ENCODE measurements at places on chromosomes 6 and 20. TPM values are rescaled to one million over a fixed set of nuclear protein-coding genes. Genes with fewer than 3 reads are reported as not detected.

Gene STX11
- 18.6 TPM for total RNA-seq

Gene TFAP2A
- 123 TPM for total RNA-seq

Gene SLC17A3
- not detected for total RNA-seq

Gene GCM1
- total RNA-seq: not detected

Gene DEFB114
- not detected for total RNA-seq

Gene DEFB119
- total RNA-seq: not detected

Gene PPIL6
- 1.5 TPM for total RNA-seq

Gene FAM209B
- total RNA-seq: not detected

DNA sequence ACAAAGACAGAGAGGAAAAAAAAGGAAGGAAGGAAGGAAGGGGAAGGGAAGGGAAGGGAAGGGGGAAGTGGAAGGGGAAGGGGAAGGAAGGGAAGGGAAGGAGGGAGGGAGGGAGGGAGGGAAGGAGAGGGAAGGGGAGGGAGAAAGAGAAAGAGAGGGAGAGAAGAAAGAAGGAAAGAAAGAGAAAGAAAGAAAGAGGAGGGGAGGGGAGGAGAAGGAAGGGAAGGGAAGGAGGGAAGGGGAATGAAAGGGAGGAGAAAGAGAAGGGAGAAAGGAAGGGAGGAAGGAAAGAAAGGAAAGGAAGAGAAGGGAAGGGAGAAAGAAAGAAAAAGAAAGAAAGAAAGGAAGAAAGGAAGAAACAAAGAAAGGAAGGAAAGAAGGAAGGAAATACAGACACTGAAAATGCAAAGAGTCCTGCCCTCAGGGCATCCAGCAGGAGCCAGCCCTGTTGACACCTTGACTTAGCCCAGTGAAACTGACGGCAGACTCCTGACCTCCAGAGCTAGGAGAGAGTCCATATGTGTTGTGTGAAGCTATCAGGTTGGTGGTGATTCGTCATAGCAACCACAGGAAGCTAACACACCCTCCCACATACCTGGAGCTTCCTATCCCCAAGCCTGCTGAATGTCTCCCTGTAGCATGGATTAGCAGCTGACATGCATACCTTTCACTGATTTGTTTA, 58.7 kb upstream of the SULF2 start:
- no peak for DNase-seq

- no peak for DNase-seq
These were observed 29.2 kb downstream of the CDH22 start for GRCh38 chr20:46279103-46279502.

GRCh38 chr20:2771631-2772080, 28.8 kb downstream of the CPXM1 start:
- no peak for DNase-seq

GRCh38 chr20:55174172-55174571, 698.8 kb downstream of the DOK5 start:
- DNase-seq: no peak

- DNase-seq: no peak
These were observed 654.3 kb downstream of the PHF3 start for GRCh38 chr6:64289931-64290330.

GRCh38 chr6:150876598-150876997, 11.1 kb downstream of the MTHFD1L start:
- peak; percentile 39 for DNase-seq

- DNase-seq: no peak
These were observed 14.4 kb downstream of the JARID2 start for GRCh38 chr6:15260099-15260821.

GRCh38 chr6:102216232-102216631, 822.7 kb downstream of the GRIK2 start:
- no peak for DNase-seq

DNA sequence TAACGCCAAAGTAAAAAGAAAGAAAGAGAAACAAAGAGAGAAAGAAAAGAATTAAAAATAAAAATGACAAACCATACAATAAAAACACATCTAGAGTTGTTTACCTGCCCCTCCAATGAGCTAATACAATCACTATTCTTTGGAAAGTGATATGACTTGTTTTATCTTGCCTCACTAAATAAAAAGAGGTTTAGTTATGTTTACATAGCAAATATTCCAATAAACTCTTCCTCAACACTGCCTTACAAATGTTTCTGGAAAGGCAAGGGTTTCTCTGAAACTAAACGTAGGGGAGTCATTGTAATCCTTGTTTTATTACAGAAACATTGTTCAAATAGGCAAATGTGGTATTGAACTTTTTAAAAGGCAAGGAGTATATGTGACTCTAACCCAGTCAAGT, 396.2 kb downstream of the EPM2A start:
- DNase-seq: no peak

DNA sequence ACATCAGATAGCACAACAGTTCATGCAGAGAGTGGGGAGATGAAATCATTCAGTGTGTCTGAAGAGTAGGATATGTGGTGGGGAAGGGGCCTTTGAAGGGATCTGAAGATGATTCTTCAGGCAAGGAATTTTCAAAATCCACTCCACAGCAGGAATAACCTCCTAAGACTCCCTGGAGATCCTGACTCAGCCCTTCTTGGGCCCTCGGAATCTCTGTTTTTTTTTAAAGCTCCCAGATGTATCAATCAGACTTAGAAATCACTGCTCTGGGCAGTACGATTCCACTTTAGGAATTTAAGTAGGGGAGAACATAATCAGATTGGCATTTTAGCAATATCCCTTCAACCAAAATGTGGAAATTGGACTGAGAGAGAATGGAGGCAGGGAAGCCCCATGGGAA, 55.5 kb downstream of the RIOK1 start:
- no peak for DNase-seq

DNA sequence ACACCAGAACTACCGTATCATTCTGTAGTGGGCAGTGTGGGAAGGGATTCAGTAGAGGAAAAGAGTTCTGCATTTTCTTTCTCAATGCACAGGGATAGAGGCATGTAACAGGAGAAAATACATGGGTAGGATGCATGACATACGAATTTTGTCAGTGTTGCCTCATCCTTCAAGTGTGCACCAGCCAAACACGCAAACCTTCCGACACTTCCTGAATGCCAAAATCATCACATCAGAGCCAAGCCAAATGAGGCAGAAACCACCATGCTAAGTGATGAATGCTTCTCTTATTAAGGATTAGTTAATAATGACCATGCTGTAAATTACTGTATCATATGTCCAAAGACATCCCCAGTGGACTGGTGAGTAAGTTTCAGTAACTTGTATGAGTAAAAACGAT, 27.3 kb downstream of the RAMACL start:
- no peak for DNase-seq

DNA sequence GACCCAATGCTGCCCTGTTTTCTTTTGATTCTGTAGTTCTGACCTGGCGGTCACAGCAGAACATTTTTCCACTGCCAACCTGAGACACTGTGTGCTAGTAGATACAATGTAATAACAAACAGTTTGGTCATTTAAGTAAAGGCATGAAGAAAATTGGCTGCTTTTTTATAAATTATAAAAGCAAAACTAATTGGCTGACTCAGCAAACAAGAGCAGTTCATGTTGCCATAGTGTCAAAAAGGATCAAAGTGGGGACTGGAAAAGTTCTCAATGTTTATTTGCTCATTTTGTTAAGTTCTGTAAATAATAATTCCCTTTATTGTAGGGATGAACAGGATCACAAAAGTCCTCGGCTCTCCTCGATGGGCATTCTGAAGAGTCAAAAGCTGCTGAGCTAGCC, 599.5 kb downstream of the PKHD1 start:
- DNase-seq: no peak

DNA sequence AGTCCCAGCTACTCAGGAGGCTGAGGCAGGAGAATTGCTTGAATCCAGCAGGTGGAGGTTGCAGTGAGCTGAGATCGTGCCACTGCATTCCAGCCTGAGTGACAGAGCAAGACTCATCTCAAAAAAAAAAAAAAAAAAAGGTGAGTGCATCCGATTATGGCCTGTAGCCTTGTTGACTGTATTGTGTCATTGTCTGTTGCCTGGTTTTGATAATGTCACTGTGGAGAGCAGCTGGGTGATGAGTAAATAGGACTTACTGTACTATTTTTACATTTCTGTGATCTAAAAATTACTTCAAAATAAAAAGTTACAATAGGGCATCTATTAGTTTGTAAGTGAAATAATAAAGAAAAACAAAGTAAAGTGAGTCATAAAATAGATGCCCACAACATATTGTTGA, 134.1 kb upstream of the SALL4 start:
- no peak for DNase-seq

GRCh38 chr6:108123946-108124345, 41.9 kb upstream of the NR2E1 start:
- DNase-seq: no peak

DNA sequence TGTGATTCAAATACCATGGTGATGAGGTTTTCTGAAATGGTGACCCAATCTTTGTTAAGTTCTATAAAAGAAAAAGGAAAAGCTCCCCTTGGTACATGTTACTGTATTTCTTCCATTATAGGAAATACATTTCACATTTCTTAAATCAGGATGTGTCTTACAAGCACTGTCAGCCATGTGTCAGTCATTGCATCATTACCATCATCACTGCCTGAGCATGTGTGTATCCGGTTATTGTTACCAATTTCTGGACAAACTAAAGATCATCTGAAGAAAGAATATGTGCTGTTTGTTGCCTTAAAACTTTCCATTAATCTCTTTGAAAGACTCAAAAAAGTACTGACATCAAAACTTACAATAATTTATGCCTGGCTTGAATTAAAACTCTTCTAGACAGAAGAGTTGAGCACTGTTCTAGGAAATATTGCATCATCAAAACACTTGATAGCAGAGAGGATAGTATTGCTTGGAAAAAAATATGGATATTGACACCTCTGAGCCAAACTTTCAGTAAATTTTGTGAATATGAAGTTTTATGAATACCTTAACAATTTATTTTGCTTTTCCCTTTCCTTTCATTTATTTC, 7.1 kb upstream of the TSPYL1 start:
- no peak for DNase-seq

DNA sequence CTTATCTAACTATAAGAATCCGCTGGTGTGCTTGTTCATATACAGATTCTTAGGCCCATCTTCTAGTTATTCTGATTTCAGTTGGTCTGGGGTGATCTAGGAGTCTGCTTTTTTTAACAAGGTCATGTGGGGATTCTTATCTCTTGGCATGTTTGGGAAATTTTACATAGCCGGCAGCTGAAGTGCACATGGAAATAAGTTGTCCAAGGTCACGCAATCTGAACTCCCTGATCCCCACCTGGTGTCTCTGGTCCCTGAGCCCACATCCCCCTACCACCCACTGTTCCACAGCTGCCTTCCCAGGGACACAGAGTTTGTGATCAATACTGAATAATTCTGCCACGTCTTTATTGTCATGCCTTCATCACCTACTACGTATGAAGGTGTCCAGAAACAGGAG, 90.8 kb downstream of the SSR1 start:
- DNase-seq: no peak

DNA sequence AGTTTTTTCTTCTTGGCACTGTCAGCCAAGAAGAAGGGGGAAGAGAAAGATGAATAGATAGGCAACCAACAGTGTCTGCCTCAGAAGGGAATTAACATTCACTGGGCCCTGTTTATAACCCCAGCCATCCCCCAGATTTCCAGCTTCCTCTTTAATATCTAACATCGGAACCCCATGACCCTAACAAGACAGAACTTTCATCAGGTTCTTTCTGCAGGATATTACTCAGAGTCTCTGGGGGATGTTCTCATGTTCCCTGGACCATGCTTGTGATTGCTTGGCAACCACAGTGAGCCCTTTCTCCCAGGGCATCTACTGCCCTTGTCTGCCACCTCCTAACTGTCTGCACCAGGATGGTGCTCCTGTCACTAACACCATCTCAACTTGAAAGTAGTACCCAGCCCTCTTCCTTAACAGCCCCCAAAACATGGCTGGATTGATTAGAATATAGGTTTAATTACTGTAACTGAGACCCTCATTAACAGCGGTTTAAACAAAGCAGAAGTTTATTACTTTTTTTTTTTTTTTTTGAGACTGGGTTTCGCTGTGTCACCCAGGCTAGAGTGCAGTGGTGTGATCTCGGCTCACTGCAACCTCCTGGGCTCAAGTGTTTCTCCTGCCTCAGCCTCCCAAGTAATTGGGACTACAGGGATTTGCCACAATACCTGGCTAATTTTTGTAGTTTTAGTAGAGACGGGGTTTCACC, 12.0 kb upstream of the PTPN1 start:
- DNase-seq: no peak

GRCh38 chr6:115948751-115949150, 111.9 kb downstream of the FRK start:
- no peak for DNase-seq

- DNase-seq: no peak
These were observed 255.8 kb upstream of the SASH1 start for GRCh38 chr6:148086843-148087242.

- no peak for DNase-seq
These were observed 39.7 kb downstream of the PPARD start for GRCh38 chr6:35382015-35382414.

DNA sequence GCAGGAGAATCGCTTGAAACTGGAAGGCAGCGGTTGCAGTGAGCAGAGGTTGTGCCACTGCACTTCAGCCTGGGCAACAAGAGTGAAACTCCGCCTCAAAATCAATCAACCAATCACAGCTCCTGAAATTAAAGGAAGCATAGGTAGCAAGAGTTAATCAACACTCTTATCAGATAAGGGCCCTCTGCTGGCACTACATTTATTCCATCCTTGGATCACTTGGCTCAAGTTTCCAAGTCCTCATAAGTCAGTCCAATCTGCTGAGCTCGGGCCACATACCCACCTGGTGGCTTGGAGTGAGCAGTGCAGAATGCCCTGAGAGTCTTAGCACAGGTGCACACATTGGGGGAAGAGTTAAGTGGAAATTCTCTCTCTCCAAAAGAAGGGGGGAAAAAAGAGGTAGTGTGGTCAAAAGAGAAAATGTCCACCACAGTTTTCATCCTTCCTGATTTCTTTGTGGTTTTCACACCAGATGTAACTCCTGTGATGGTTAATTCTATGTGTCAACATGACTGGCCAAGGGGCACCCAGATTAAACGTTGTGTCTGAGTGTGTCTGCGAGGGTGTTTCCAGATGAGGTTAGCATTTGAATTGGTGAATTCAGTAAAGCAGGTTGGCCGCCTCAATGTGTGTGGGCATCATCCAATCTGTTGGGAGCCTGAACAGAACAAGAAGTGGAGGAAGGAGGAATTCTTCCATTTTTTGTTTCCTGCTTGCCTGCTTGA, 14.2 kb upstream of the FAM8A1 start:
- no peak for DNase-seq

Measured in lower leg skin (tissue), 4 donors.